Stimulated activated CD4-positive, alpha-beta T cell treated with anti-CD3 and anti-CD28 coated beads, TNF-alpha, amount 100 ng/mL, for 4 hours (primary cell): ENCODE measurements at places on chromosomes 3 and 15.

- DNase-seq, result no peak
Observed at GRCh38 chr3:124985349-124985748, 50.8 kb upstream of the MUC13 start.

DNA sequence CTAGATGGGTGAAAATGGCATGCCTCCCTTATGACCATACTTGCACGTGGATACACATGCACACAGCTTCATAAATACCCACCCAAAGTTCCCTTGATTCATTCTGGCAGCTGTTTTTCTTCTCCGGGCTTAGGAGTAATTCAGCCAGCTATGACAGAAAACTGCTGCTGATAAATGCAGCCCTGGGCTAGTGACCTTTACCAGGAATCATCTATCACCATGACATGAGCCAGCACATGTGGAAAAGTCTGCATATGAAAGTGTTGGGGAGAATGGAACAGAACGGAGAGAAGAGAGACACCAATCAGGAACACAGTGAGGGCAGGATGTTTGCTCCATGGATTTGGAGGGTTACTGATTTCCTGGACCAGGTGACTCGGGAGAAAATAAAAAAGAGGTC, 706.3 kb downstream of the PDCD6IP start:
- no peak for DNase-seq

DNA sequence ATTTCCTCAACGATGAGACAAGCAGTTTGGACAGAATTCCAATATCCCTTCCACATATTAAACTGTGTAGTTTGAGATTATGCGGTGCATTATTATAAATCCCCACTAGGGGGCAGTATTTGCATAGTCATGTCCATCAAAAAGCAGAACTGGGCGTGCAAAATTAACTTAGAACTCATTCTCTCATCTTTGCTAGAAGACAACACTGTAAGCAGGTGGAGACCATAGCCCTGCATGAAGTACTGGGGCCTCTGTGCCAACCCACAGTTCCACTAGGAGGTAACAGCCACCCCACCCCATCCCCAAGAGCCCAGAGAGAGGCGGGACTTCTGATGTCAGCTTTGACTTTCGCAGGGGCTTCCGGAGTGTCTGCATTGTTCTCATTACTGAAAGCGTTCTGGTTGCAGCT, 106.6 kb upstream of the TMC3 start:
- DNase-seq, result no peak

GRCh38 chr3:9013782-9014563, 50.7 kb upstream of the RAD18 start:
- DNase-seq, result no peak

- DNase-seq, result no peak
Observed at GRCh38 chr3:49803465-49804140, 542 bp downstream of the INKA1 start.

DNA sequence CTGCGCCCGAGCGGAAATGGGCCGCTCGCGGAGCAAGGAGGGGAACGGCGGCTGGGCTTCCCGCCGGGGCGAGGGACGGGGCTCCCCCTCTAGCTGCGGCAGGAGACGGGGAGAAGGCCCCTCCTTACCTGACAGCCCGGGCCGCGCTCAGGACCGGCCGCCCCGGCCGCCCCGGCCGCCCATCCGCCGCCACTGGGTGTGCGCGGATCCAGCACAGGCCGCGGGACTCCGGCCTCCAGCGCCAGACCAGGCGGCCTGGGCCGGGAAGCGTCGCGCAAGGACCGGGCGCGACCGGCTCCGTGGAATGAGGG, 296 bp downstream of the TPRA1 start:
- DNase-seq, result peak; percentile 33

DNA sequence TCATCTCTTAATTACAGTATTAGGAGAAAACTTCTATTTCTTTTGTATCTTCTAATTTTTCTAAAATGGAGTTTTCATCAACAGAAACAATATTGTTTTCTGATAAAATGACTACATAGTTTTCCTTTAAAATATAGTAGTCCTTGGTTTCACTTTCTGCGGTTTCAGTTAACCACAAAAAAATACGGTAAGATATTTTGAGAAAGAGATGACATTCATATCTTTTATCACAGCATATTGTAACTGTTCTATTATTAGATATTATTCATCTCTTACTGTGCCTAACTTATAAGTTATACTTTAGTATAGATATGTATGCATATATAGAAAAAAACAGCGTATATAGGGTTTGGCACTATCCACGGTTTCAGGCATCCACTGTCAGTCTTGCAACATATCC, 2.3 kb downstream of the B4GALT4 start:
- no peak for DNase-seq

DNA sequence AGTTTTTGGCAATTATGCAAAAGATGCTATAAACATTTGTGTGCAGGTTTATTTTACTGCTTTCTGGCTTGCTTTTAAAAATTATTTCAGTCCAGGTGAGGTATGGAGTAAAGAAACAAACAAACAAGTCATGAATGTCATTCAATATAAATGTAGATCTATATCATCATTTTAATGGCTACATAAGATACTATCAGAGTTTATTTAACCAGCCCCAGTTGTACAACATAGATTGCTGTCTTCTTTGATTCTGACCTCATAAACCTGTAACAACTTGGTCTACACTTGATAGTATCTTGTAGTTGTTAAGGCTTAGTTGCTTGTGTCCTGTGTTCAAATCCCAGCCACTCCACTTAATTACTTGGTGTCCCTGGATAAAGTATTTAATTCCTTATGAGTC, 46.0 kb upstream of the RNU6-1 start:
- DNase-seq, result no peak

DNA sequence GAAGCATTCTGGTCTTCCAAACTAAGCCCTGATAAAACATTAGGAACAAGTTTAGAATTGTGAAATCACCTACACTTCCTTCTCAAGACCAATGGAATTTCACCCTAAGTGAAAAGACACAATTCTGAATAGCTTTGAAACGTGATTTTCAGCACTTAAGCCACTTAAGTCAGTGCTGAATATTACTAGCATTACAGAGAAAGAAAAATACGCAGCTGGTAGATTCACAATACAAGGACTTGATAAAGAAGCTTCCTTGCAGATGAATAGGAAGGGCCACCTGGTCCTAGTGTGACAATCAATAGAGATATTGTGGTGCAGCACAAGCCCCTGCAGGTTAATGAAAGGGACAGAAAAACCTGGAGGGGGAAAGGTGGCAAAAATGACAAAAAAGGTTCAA, 353.1 kb upstream of the ALCAM start:
- DNase-seq, result no peak
